ENCODE measurements at places on chromosomes 13 and 19.

- no peak for DNase-seq
These were observed 4.2 kb downstream of the LYL1 start for GRCh38 chr19:13098277-13099072.

DNA sequence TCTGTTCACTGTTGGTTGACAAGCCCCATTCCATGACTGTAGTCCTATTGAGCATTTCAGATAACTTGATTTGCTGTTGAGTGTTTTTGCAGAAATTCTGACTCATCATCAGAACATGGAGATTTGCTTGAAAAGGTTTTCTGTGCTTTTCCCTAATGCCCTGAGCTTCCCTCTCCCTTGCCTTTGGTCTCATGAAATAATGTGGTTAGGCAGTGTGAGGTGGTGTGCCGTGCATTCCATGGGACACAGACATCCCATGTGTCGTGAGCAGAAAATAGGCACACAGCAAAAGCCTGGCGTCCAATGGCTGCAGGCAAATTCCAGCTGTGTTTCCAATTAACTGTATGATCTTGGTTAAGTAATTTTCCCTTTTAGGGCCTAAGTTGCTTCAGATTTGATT, 197.4 kb downstream of the DLEU7 start:
- DNase-seq, result no peak

GRCh38 chr13:42420304-42420703, 148.4 kb downstream of the AKAP11 start:
- DNase-seq, result no peak

GRCh38 chr13:74070513-74070912, 63.7 kb downstream of the KLF12 start:
- DNase-seq, result no peak

GRCh38 chr19:11942843-11943108, 17.9 kb downstream of the ZNF700 start:
- no peak for DNase-seq

DNA sequence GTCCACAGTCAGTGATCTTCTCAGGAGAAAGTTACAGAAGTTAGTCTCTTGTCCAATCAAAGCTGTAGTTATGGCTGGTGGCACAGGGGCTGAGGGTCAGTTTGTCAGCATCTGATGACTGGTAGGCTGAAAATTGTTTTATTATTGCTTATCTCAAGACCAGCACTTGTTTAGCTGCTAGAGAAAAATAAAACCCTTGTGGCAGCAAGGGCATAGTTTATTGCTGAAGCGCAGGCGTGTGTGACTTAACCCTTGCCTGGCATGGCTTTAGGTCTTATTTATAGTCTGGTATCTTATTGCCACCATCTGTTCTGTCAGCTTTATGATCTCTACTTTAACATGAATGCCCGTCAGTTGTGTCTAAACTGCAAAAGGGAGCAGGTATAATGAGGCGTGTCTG, 154.7 kb downstream of the USP12 start:
- DNase-seq, result no peak

All from left renal cortex interstitium (tissue), 4 donors.